ENCODE measurements at places on chromosomes 4 and X. TPM values are rescaled to one million over a fixed set of nuclear protein-coding genes. Genes with fewer than 3 reads are reported as not detected.

GAGE13 gene
- not detected for polyA plus RNA-seq

GPR50 gene
- not detected for polyA plus RNA-seq

DNA sequence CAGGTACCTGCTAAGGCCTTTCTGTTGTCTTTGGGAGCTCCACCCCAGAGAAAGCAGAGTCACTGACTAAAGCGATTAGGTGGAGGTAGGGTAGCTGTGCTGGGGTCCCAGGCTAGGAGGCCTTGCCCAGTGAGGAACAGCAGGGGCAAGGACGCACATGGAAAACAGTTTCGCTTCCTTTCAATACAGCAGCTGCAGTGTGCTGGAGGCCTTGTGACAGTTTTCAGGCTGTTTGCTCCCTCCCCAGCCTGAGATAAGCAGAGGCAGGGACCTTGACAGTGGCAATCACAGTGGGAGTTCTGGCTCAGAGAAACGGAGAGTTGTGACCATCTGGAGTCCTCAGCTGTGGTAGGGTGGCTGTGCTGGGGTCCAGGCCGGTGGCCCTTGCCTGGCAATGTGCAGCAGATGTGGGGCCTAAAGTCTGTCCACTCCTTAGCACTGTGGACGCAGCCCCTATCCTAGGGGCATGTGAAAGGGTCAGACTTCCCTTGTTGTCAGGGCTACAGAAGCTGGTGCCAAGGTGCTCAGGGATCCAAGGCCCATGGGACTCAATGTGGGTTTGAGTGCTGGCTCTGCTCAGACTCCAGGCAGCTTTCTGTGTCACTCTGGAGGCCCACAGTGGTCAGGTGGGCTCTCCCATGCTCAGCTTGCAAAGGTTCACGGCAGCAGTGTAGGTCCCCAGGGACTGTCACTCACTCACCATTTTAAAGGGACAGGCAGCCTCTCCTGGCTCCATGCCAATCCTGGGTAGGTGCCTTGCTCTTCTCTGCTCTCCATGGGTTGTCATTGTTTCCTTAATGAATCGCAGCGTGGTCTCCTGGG, 534.9 kb upstream of the FMR1 start:
- no peaks in the 10 kb centered on the region for H3K27me3 ChIP-seq
- DNase-seq: no peak
- H3K27ac ChIP-seq: no peak overlapping the region
- H3K36me3 ChIP-seq: no peaks in the 10 kb centered on the region
- no peaks in the 10 kb centered on the region for H3K4me1 ChIP-seq
- H3K4me3 ChIP-seq: no peak overlapping the region

GRCh38 chr4:168362025-168362401, 43.5 kb upstream of the DDX60 start:
- peaks cover 4% of the 10 kb centered on the region for H3K4me1 ChIP-seq
- no peak overlapping the region for H3K4me3 ChIP-seq
- peaks cover 73% of the 10 kb centered on the region for H3K36me3 ChIP-seq
- H3K27me3 ChIP-seq: no peaks in the 10 kb centered on the region

- no peak for DNase-seq
- no peaks in the 10 kb centered on the region for H3K36me3 ChIP-seq
- no peaks in the 10 kb centered on the region for H3K4me1 ChIP-seq
Observed at GRCh38 chr4:188110036-188110435, 633 bp upstream of the TRIML2 start.

DNA sequence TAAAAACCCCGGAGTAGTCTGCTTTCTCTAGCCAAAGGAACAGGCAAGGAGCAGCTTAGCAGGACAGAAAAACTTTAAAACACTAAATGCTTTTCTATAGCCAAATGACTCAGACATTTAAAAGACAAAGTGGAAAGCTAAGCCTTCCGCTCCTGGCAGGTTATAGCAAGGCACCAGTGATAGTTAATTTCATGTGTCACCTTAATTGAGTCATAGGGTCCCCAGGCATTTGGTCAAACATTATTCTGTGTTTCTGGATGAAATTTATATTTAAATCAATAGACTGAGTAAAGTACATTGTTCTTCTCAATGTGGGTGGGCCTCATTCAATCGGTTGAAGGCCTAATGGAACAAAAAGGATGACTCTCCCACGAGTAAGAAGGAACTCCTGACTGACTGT, 885.7 kb upstream of the ADGRL3 start:
- no peak overlapping the region for H3K27ac ChIP-seq
- no peaks in the 10 kb centered on the region for H3K27me3 ChIP-seq
- no peak overlapping the region for H3K4me3 ChIP-seq
- no peaks in the 10 kb centered on the region for H3K36me3 ChIP-seq
- no peaks in the 10 kb centered on the region for H3K4me1 ChIP-seq

DNA sequence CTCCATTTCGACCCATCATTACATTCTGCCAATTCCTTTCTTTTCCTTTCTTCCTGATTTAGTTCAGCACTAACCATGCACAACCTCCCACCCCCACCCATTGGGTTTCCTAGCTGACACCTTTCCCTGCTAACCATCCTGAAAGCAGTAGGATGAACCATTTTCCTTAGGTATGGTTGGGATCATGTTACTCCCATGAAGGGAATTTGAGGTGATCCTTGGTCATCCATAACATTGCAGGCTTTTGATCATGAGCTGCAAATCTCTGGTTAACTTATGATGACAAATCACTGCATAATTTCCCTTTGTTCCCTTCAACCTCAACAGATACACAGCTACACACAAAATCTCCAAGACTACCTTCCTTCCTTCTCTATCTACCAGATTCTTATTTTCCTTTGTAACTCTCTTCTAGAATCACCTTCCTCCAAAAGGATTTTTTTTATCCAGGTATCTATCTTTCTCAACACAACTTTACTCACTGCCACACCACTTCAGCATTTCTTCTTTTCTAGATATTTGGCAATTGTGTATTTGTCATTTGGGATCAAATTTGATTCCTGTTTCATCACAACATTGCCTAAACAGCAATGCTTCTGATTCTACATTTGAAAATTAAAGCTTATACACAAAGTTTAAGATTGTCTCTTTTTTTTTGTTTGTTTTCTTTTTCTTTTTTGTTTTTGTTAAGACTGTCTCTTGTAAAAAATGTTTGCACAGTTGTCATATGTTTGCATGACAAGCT, 145.1 kb downstream of the RBM47 start:
- no peak overlapping the region for H3K4me3 ChIP-seq
- H3K36me3 ChIP-seq: no peaks in the 10 kb centered on the region
- DNase-seq: no peak

GRCh38 chr4:127578967-127579366, 53.8 kb upstream of the INTU start:
- no peaks in the 10 kb centered on the region for H3K36me3 ChIP-seq
- no peak overlapping the region for H3K27ac ChIP-seq

DNA sequence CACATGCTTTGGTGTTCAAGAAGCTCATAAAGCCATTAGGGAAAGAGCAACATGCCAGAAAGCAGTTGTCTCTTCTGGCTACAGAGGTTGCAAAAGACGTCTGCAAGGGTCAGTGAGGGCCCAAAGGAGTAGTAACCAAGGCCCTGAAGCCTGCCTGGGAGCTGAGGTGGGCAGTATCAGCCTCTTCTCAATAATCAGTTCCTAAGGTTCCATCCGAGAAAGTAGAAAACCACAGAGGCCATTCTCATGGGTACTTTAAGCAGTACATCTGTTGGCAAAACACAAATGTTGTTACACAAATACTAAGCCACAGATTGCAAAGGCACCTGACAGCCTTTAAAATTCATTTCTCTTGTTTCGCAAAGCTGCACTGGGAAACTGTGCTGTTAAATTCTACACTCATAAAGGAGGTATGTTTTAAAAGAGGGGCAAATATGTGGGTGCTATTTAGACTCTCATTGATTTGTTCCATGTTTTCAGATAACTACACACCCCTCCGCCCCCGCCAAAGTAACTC, 37.7 kb downstream of the MECP2 start:
- H3K4me3 ChIP-seq: no peak overlapping the region
- no peak for DNase-seq
- no peaks in the 10 kb centered on the region for H3K36me3 ChIP-seq
